CD4-positive, alpha-beta T cell treated with Interleukin-4 for 4 hours (primary cell): ENCODE measurements at places on chromosomes 16 and 17.

DNA sequence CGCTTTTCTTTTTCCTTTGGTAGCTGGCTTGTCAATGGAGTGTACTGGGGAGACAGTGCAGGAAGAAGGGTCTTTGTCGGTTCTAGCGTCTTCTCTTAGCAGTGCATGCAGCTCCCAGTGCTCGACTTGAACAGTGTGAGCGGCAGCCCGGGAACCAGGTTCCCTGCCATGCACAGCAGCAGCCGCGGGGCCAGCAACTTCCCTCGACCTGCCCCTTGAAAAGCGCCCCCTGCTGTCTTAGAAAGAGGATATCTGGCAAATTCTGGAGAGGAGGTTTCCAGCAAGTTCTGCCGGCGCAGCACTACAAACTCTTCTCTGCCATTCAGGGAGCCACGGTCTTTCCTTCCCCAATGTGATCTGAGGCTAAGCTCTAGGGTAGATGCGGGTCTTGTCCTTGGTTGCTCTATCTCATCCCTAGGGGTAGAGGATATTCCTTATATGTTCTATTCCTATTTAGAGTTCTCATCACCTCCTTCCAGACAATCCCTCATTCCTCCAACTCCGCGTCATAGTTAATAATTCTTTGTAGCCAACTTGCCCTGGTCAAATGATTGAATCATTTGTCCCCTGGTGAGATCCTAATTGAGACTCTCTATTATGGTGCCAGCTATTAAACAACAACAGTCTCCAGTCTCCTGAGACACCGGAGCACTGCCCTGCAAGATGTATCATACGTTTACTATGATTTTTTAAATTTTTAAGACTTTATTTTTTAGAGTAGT, 451.3 kb downstream of the PMP22 start:
- peak; percentile 7 for DNase-seq

GRCh38 chr17:80986046-80986445, 5.6 kb upstream of the CHMP6 start:
- DNase-seq: no peak

DNA sequence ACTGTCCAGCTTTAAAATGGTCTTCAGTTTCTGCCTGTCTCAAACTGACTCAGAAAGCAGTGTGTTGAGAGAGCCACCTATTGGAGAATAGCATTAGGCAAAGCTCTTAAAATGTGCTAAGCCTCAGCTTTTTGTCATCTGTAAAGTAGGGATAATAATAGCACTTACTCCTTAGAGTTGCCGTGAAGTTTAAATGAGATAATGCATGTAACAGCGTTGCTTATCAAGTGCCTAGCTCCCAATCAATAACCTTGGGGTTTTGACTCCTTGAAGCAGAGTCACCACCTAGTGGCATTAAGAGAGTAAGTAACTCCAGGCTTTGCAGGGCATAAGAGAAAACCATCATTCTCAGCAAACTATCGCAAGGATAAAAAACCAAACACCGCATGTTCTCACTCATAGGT, 163.3 kb downstream of the HS3ST2 start:
- DNase-seq: no peak

DNA sequence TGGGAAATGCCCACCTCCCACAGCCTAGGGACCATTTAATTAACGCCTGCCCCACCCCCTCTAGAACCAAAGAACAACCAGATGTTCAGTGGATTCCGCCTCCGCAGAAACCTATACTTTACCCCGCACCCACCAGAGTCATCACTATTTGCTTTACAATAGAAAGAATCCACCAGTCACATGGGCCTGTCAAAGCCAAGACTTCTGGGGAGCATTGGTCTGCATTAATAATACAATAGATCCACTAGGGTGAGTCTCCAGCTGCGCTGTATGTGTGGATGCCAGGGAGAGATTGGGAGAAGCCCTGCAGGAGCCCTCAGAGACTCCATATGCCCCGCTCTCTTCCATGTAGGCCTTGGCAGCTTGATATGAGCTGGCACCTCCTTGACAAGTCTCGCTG, 31.3 kb downstream of the CLEC19A start:
- DNase-seq: no peak

DNA sequence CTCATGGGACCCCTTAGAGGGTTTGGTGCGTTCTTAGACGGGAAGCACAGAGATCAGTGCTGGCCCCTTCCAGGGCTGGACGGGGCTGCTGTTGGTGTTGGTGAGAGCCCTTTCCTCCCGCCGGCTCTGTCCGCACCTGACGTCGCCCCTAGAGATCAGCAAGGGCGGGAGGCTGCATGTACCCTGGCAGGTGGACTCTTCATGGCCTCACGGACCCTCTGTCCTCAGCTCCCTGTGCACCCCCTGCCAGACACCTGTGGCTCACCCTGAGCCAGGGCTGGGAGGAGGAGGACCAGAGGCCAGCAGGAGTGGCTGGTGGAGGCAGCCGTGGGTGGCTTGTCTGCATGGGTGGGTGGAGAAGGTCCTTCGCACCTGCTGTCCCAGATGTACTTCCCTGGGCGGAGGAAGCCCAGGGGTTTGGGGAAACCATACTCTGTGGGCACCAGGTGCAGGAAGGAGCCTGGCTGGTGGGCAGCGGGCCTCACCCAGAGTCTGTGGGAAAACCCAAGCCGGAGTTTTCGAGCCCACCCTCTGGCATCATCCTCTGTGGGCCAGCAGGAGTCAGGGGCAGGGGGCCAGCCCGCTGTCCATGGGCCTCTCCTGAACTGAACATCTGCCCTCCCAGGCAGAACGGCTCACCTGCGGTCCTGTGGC, 348.6 kb downstream of the SEC14L1 start:
- DNase-seq: no peak
